ENCODE measurements at places on chromosomes 7 and 10.
A peak's percentile ranks its signal among the peaks of the same experiment; 100 is the strongest.

DNA sequence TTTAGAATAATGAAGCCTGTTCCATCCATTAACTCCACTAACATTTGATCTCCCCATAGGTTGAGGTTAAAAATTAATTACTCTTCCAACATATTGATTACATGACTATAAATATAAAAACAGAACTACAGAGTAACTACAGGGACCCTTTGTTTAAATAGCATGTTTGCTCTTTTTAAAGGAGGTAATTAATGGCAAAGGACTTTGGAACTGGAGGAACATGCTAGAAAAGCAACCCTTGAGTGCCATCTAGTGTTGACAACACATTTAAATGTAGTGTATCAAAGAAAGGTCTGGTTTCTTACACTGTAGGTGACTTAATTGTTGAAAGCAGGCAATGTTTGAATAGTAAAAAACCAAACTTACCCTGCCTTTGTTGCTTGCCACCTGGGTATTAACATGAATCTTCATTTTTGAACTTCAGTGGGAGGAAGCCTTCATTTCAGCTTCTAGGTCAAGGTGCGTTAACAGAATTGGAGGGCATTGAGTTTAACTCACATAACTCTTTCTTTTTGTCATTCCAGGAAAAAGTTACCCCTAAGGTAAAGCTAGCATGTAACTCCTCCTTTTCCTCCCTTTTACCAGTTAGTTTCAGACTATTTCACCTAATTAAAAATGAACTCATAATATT lies 52.6 kb upstream of the CAPZA2 start:
- no peak for DNase-seq

DNA sequence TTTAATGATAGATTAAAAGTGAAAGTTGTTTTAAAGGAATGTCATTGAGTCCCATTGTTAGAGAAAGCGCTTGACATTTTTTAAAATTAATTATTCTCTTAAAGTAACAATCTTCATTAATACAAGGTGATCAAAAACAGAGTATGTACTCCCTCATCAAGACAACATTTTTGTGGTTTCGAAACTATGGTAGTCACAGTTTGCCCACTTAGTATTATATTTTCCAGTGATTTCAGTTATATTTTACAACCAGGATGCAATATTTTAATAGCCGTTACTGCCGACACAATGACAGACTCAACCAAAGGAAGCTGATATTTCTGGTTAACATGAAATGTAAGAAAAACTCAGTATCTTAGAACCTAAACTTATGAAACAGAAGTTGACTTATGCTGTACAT lies 31.3 kb downstream of the MKX start:
- DNase-seq, result no peak

DNA sequence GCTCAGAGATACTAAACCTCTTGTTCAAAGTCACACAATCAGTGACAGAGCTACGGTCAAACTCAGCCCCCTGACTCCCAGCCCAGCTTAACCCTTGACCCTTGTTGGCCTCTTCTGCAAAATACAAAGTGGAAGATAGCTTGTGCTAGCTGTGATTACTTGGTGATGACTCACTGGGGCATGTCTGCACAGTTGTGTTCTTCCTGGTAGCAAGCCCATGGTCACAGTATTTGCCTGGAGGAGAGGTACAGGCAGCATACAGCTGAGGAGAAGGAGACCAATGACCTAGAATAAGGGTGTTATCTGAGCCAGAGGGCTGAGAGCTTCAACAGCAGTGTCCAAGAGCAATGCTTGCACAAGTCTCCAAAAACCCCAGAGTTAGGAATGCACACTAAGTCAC lies 5.7 kb upstream of the HSPA12A start:
- no peak for DNase-seq

- DNase-seq, result no peak
These were observed 44.4 kb downstream of the TACC2 start for GRCh38 chr10:122033224-122033926.

DNA sequence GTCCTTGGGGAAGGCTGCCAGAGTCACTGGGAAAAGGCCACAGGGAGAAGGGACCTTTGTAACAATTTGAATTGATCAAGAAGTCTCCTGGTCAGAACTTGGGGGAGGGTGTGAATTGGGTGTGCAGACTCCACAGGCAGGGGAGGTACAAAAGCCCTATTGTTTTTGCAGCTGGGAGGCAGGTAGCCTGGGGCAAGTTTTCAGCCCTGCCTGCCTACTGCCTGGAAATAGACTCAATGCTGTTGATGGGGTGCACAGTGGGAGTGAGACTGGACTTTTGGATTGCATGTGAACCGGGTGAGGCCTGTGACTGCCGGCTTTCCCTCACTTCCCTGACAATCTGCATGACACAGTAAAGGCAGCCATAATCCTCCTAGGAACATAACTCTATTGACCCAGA lies 947.0 kb downstream of the REEP3 start:
- no peak for DNase-seq

DNA sequence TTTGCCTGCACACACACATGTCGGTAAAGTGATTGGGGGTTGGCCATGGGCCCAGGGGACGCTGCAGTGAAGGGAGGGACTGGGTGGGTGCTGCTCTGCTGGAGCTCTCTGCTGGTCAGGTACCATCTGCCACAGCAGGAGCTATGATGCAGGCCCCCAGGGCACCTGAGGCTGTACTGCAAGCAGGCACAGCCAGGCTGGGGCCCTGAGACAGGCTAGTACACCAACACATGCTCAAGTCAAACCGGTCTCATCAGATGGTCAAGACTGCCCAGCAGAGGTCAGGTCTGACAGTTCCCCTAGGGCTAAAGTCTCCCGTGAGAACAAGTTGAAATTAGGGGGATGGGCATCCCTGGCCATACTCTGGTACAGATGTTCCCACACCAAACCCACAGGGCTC lies 118.3 kb upstream of the THSD7A start:
- no peak for DNase-seq

- DNase-seq, result no peak
These were observed 307.3 kb downstream of the SORCS1 start for GRCh38 chr10:106857213-106857612.

GRCh38 chr10:124530215-124530665 lies 68.6 kb downstream of the LHPP start:
- DNase-seq, result peak; percentile 53
